Right renal cortex interstitium (tissue), 3 donors: ENCODE measurements at places on chromosomes 11 and 22. TPM values are rescaled to one million over a fixed set of nuclear protein-coding genes. Genes with fewer than 3 reads are reported as not detected.

Gene SYCE3
- 0.28 TPM for polyA plus RNA-seq

Gene CASP4
- polyA plus RNA-seq, result 22.5 TPM

Gene LARGE1
- 24.5 TPM for polyA plus RNA-seq

Gene LARGE2
- 18.9 TPM for polyA plus RNA-seq
